ENCODE measurements at places on chromosomes 16 and 17.

- DNase-seq, result peak; percentile 90
Observed at GRCh38 chr16:84532291-84532724, 27.8 kb upstream of the MEAK7 start.

DNA sequence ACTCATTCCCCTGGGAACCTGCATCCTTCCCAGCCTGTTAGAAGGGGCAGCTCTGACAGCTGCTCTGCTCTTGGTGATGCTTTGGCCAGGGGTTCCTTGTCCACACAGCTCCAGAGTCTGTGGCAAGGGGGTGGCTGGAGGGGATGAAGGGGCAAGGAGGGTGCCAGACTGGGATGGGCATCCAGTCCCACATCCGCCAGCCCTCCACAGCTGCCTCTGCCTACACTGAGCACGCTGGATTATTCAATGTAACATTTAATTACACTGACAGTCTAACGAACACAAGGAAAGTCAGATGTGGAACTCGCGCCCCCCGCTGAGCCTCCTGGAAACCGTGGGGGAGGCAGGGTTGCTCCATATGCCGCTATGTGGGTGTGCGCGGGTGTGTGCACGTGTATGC is 101.1 kb downstream of the C16orf78 start:
- no peak for DNase-seq

- no peak for DNase-seq
Observed at GRCh38 chr16:77780378-77780837, 8.0 kb upstream of the VAT1L start.

- DNase-seq, result no peak
Observed at GRCh38 chr17:38326996-38327792, 16.6 kb downstream of the GPR179 start.

DNA sequence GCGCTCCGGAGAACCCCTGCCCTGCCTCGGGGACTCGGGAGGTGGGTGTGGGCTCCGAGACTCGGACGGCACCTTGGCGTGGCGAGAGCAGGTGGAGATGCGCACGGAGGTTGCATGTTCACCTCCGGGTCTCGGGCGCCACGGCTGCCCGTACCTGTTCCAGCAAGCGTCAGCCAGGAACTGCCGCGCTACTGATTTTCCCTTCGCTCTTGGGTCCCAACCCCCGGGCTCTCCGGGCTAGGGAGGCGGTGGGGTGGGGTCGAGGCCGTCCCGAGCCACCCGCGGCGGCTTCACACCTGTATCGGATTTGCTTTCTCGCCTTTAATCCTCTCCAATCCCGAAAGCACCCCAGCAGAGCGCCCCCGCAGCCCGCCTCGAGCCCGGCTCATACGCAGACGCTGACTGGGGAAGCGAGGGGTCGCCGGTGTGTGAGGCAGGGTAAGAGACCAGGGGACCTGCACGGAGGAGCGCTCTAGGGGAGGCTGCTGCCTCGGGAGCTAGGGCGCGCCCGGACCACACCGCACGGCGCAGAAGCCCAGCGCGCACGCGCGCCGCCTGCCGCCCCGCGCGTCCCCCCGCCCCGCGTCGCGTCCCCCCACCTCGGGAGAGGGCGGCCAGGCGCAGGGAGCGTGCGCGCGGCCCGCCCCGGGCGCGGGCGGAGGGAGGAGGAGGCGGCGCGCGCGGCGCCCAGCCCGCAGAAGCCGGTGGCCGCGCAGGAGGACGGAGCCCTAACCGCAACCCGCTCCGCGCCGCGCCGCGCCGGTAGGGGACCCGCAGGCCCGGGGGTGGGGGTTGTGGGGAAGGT is at the start of gene DUSP14:
Gene DUSP14, plus strand, starts transcription at position 695 of the 805 bp plus-strand sequence. CDS start 22,382 bp downstream, outside the sequence.
- DNase-seq, result peak; percentile 94

- peak; percentile 83 for DNase-seq
Observed at GRCh38 chr16:24382762-24383407, 126.8 kb downstream of the CACNG3 start.

DNA sequence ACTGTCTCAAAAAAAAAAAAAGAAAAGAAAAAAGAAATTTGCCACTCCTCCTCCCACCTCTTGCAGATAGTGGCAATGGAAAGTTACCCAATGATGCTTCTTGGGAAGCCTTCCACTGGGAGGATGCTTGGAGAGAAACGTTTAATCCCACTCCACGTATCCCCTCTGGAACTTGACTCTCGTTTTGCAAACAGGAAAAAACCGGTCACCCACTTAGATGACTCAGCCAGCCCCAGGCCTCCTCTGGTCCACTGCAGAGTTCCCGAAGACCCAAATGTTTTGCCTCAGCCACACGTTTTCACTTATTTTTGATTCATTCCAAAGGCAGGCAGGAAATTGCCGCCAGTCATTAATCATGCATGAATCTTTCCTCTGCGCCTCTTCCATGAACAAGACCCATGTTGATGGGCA is 9.3 kb upstream of the TNFRSF17 start:
- no peak for DNase-seq

DNA sequence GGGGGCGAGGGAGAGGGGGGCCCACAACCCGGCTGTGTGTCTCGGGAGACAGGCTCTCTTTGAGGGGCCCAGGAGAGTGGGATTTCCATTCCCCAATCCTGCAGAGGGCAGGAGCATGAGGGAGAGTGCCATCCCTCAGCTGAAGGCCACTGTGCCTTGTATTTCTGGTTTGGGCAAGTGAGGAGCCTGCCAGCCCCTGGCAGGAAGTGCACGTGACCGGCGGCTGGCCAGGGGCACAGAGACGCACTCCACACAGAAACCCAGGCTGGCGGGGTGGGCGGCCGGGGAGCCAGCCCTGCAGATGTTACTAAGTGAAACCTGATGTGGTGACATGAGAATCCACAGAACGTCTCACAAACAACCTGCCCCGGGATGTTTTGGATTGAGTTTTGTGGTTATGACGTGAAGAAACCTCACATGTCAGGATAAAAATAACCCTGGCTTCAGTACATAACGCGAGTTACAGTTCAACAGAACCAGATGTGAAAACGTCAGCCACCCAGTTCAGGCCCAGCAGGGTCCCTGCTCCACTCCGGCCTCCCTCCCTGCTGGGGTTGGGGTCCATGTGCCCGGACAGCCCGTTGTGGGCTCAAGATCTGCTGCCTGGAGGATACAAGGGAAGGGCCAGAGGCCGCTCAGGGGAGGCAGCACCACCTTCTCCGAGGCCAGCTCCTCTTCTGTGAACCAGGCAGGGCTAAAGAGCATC is 51.7 kb upstream of the MTSS2 start:
- no peak for DNase-seq

GRCh38 chr17:77553459-77554066 is 404.9 kb upstream of the TNRC6C start:
- DNase-seq, result no peak

- DNase-seq, result peak; percentile 57
Observed at GRCh38 chr17:43713494-43714162, 45.0 kb downstream of the SOST start.

GRCh38 chr16:82322177-82322576 is 152.2 kb upstream of the MPHOSPH6 start:
- DNase-seq, result no peak

DNA sequence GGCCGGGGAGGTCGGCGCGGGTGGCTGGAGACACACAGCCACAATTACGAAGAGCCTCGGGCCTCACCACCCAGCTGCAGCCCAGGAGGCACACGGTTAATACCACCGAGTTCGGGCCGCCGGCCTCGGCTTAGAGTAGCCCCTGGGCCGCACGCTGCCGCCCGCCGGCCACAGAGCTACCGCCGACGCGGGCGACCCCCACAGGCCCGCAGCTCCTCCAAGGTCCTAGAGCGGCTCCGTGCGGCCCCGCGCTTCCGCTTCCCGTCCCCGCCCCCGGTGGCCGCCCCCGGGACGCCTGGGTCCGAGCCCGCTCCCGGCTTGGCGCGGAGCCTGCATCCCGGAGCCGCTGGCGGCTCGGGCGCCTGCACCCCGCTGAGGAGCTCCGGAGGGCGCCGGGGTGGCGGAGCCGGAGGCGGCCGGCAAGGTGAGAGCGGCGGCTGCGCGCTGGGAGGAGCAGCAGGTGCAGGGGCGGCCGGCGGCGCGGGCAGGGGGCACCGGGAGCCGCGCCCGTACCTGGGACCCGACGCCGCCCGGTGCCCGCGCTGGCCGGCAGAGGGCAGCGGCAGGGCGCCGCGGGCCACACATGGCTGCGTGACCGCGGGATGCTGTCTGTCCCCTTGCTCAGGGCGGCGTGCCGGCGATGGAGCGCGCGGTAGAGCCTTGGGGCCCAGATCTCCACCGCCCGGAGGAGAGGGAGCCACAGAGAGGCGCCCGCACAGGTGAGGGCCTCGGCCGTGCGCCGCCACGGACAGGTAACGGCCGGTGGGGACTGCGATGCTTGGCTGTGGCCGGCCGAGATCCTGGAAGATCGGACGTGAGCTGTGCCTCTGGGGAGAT is at the start of gene ZNF48:
Gene ZNF48, plus strand, starts transcription at position 266 of the 837 bp plus-strand sequence. Its CDS starts 375 bp downstream, at position 641.
- peak; percentile 97 for DNase-seq

GRCh38 chr17:56891751-56892150 is 22.1 kb downstream of the TRIM25 start:
- DNase-seq, result peak; percentile 22

- DNase-seq, result no peak
Observed at GRCh38 chr16:57390636-57391295, 13.8 kb upstream of the CCL17 start.

- no peak for DNase-seq
Observed at GRCh38 chr16:87678618-87679017, 76.3 kb downstream of the JPH3 start.

DNA sequence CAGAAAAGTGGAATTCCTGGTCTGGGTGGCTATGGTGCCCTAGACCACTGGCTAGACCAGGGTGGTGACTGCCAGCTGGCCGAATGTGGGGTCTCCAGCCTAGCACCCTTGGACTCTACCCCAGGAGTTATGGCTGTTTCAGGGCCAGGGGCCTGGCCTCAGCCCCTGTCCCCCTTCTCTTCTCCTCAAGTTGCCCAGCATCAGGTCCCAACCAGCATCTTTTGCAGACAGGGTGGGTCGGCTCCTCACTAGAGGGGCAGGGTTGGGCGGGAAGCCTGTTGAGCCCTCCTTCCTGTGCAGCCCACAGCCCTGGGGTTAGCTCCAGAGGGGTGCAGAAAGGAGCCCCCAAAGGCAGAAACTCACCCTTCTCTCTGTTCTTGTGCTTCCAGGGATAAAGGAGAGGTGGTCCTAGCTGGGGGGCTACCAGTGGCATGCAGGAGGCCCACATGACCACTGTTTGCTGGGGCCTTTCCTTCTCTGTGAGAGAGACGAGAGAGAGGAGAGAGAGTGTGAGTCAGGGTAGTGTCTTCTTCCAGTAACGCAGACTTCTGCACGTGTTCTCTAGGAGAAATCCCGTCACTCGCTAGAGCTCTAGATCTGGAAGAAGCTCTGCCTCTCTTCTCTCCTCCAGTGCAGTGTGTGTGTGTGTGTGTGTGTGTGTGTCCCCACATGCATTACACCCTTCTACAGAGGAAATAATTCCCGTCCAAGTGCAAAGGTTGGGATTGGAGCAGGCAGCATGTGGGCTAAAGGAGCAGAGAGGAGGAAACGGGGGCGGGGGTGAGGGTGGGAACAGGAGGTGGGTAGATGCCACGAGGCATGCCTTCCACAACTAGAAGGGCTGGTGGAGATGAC is 209.4 kb downstream of the SEC14L1 start:
- no peak for DNase-seq

DNA sequence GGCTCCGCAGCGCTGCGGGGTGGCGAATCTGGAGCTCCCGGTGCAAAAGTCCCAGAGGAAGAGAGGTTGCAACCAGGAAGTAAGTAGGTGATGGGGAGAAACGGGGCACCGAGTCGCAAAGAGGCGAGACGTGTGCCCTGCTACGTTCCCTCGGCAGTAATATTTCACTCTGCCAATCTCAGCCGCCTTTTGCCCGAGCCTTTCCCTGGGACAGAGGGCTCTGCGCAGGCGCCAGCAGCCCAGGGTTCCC is at the start of gene NR1D1:
Gene NR1D1, minus strand, starts transcription at position 171 of the 250 bp plus-strand sequence. CDS start 495 bp downstream, outside the sequence.
- DNase-seq, result no peak

DNA sequence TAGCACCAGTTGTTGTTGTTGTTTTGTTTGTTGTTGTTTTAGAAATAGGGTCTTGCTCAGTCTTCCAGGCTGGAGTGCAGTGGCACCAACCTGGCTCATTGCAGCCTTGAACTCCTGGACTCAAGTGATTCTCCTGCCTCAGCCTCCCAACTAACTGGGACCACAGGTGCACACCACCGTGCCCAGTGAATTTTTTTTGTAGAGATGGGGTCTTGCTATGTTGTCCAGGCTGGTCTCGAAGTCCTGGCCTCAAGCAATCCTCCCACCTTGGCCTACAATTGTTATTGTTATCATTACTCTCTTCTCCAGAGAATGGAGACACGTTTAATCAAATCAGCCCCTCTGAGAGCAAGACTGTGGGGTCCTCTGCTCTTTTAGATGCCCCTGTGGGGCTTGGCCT is 42.7 kb upstream of the EMP2 start:
- DNase-seq, result no peak

DNA sequence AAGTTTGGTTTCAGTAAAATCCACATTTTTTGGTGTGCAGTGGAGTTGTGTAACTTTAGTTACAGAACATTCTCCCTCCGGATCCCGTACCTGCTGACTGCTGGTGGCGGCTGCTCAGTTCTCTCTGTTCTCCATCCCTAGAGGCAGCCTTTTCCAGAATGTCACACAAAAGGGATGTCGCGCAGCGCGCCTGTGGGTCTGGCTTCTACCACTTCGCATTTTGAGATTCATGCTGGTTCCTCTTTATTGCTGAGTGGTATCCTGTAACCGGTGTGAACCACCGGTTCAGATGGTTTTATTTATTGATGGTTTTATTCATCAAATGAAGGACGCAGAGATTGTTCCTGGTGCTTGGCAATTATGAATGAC is 981 bp upstream of the CEP131 start:
- peak; percentile 43 for DNase-seq

GRCh38 chr17:50317121-50317520 is 28.8 kb upstream of the XYLT2 start:
- no peak for DNase-seq

GRCh38 chr16:87140211-87141200 is 176.7 kb downstream of the C16orf95 start:
- no peak for DNase-seq

DNA sequence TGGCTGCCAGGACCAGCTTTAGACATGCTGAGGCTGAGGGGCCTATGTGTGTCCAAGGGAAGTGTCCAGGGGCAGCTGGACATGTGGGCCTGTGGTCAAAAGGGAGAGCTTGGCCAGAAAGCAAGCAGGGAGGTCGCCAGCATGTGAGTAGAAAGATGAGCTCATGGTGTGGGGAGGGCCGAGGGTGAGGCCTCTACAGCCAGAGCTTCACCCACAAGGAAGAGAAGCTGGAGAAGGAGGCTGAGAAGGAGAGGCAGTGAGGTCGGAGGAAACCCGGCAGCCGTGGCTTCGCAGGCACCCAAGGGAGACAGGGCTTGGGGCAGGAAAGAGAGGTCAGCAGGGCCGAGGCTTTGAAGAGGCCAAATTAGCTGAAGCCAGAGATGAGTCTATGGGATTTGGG is 4.0 kb upstream of the HSD11B2 start:
- no peak for DNase-seq

DNA sequence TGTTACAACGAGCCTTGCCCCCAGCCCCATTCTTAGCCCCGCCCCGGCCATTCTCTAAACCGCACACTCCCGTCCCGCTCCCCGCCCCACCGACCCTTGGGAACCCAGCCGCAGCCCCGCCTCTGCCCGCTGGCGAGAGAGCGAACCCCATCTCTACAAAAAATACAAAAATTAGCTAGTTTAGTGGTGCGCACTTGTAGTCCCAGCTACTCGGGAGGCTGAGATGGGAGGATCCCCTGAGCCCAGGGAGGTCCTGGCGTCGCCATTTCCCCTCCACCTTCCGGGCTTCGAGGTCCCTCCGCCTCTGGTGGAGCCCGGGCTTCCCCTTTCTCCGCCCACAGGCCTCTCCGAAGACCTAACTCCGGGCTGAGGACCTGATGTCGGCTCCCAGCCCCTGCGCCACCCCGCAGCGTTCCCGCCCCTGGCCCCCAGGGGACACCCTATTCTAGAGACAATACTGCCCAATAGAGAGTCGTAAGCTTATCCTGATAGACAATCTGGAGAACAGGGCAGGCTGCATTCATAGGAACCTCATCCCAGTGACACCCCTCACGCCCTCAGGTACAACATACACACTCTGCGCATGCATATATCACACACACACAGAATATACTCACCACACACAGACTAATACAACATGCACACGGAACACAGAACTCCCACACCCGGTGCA is 480 bp upstream of the PROCA1 start:
- peak; percentile 80 for DNase-seq
